ENCODE measurements at places on chromosomes 7 and 10. TPM values are rescaled to one million over a fixed set of nuclear protein-coding genes. Genes with fewer than 3 reads are reported as not detected.

GRCh38 chr7:74059681-74060588 lies 23.7 kb upstream of the LIMK1 start:
- DNase-seq = peak; percentile 59

DNA sequence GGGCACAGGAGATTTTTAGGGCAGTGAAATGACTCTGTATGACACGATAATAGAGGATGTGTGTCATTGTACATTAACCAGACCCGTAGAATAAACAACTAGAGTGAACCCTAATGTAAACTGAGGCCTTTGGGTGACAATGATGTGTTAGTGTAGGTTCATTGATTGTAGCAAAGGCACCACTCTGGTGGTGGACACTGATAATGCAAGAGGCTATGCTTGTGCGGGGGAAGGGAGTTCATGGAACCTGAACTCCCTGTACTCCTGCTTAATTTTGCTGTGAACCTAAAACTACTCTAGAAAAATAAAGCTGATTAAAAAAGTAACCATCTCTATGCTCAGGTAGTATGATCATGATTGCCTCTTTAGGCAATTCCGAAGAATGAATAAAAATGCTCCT lies 96.3 kb upstream of the VIPR2 start:
- no peak for DNase-seq

DNA sequence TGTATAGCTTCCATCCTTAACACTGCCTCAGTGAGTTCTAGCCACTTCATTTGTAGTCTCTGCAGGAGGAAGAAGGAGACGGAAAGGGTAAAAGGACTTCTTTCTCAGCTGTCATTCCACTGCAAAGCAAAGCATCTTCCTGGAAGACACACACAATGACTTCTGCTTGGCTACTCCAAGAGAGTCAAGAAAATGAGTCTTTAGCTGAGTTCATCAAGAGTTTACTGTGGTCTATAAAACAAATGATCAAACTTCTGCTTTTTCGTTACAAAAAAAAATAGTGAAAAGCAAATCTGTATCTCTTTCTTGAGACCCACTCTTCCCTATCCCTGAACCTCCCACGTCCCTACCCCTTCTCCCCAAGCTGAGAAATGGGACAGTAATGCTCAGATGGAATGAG lies 205.0 kb upstream of the AHR start:
- no peak for DNase-seq

- no peak for DNase-seq
Measured at GRCh38 chr7:74657692-74658177, at the start of gene GTF2I. Gene GTF2I (plus strand): TSS chr7:74657718. CDS start chr7:74689129, 31,411 bp downstream.

DNA sequence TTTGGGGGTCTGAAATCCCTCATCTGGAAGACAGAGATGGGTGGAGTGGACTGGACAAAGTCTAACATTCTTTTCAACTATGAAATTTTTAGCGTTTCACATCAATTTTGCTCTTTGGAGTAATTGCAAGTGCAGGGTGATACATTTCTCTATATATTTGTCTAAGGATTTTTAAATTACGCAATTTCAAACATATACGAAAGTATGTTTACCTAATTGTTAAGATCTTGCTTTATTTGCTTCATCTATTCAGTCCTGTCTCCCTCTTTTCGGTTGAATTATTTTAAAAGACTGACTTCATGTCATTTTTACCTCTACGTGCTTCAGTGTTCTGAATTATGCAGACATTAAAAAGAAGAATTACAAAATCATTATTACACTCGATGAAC lies 101.9 kb upstream of the CREB5 start:
- no peak for DNase-seq

CCDC172 gene
- total RNA-seq = not detected
